Stimulated activated CD4-positive, alpha-beta T cell treated with anti-CD3 and anti-CD28 coated beads, Interleukin-4, amount 100 ng/mL, for 1 hour (primary cell): ENCODE measurements at places on chromosomes 5 and 9.

- DNase-seq = no peak
Measured at GRCh38 chr5:174425271-174425963, 299.0 kb upstream of the MSX2 start.

DNA sequence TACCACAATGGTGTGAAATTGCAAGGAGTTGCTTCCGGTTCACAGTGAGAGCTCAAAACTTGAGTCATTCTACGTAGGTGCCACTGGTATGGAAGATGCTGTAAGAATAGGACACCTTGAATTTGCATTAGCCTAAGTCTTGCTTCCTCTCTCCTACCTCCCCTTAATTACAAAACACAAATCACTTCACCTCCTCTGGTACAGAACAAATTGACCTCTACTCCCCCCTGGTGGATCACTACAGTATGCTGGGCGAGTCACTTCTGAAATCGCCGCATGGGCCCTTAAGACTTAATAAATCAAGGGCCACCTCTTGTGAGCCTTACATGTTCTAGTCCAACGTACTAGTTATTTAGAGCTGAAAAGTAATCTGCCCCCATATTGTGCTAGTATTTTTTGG, 145.3 kb upstream of the SMARCA2 start:
- DNase-seq = no peak

GRCh38 chr5:118551716-118552115, 436.6 kb downstream of the DTWD2 start:
- no peak for DNase-seq

- no peak for DNase-seq
Measured at GRCh38 chr9:124839612-124840299, 13.5 kb upstream of the WDR38 start.

DNA sequence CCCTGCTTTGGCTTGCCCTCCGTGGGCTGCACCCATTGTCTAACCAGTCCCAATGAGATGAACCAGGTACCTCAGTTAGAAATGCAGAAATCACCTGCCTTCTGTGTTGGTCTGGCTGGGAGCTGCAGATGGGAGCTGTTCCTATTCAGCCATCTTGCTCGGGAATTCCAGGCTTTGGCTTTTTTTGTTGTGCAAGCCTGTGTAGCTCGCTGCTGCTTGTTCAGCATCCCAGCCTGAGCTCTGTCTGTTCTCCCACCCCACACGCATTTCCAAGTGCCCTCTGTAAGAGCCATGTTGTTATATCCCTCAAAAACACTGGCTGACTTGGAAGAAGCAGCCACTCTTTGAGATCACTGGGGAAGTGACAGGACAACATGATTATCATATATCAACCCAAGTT, 101.6 kb upstream of the DPYSL3 start:
- no peak for DNase-seq

GRCh38 chr5:111061618-111062017, 9.9 kb upstream of the TSLP start:
- no peak for DNase-seq

DNA sequence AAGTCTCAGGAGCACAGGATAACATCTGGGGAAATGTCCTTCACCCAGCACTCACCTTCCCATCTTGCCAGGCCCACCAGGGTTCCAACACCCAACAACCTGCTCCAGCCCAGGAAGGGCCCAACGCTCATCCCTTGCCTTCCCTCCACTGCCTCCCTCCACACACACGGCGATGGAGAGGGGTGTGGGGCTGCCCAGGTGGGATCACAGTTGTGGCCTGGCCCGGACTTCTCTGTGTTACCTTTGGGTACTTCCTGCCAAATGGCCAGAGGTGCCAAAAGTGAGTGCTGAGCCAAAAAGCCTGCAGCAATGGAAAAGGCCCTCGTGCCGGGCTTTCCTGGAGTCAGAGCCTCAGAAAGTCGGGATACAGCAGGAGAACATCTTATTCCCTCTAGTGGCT, 15.6 kb upstream of the TDRD7 start:
- no peak for DNase-seq

DNA sequence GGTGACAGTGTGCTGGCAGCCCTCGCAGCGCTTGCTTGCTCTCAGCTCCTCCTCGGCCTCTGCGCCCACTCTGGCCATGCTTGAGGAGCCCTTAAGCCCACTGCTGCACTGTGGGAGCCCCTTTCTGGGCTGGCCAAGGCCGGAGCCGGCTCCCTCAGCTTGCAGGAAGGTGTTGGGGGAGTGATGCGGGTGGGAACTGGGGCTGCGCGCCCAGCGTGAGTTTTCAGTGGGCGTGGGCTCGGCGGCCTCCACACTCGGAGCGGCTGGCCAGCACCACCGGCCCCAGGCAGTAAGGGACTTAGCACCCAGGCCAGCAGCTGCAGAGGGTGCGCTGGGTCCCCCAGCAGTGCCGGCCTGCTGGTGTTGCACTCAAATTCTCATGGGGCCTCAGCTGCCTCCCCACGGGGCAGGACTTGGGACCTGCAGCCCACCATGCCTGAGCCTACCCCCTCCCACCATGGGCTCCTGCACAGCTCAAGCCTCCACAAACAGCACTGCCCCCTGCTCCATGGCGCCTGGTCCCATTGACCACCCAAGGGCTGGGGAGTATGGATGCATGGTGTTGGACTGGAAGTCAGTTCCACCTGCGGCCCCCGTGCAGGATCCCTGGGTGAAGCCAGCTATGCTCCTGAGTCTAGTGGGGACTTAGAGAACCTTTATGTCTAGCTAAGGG, 223.1 kb upstream of the PTPRD start:
- DNase-seq = no peak

- DNase-seq = no peak
Measured at GRCh38 chr5:15013654-15014463, 142.3 kb upstream of the ANKH start.

GRCh38 chr5:152083231-152083630, 158.6 kb upstream of the GLRA1 start:
- DNase-seq = no peak

- no peak for DNase-seq
Measured at GRCh38 chr5:113000466-113000865, 23.9 kb downstream of the DCP2 start.

DNA sequence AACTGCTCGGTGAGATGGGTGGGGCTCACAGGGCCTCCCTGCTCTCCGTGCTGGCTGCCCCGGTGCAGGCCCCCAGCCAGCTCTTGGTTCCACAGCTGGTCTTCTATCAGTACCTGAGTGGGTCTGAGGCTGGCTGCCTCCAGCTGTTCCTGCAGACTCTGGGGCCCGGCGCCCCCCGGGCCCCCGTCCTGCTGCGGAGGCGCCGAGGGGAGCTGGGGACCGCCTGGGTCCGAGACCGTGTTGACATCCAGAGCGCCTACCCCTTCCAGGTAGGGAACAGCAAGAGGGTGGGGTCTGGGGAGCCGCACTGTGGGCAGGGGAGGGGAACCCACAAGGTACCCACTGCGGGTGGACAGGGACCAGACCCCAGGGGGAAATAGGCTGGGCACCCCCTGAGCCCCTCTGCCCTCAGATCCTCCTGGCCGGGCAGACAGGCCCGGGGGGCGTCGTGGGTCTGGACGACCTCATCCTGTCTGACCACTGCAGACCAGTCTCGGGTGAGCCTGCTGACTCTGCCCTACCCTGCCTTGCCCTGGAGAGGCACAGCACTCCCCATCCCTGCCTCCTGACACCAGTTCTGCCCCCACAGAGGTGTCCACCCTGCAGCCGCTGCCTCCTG, 2.8 kb downstream of the MAMDC4 start:
- no peak for DNase-seq

- DNase-seq = no peak
Measured at GRCh38 chr5:132064140-132064539, 3.7 kb downstream of the IL3 start.
